ENCODE measurements at places on chromosomes 6 and 20.

GRCh38 chr6:137370871-137371633 lies 123.1 kb downstream of the OLIG3 start:
- no peak for DNase-seq

- DNase-seq = no peak
These were observed 201.3 kb upstream of the DTNBP1 start for GRCh38 chr6:15864038-15864707.

- DNase-seq = no peak
These were observed 6.6 kb downstream of the HTR1E start for GRCh38 chr6:86943819-86944407.

DNA sequence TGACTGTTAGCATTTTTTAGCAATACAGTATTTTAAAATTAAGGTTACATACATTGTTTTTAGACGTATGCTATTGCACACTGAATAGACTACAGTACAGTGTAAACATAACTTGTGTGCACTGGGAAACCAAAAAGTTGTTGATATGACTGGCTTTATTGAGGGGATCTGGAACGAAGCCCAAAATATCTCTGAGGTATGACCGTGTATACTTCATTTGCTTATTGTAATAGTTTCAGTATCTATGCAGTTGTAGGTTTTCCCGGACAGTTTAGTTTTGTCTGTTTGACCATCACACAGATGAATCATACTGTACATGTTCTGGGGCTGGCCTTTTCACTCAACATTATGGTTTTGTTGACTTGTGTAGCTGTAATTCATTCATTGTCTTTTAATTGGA lies 6.9 kb upstream of the ZBTB12 start:
- DNase-seq = no peak

- DNase-seq = no peak
These were observed 145.6 kb upstream of the ESR1 start for GRCh38 chr6:151661928-151662327.

- DNase-seq = no peak
These were observed 7.3 kb downstream of the BPHL start for GRCh38 chr6:3125815-3126214.

- no peak for DNase-seq
These were observed 7.0 kb upstream of the DSE start for GRCh38 chr6:116363759-116364158.

DNA sequence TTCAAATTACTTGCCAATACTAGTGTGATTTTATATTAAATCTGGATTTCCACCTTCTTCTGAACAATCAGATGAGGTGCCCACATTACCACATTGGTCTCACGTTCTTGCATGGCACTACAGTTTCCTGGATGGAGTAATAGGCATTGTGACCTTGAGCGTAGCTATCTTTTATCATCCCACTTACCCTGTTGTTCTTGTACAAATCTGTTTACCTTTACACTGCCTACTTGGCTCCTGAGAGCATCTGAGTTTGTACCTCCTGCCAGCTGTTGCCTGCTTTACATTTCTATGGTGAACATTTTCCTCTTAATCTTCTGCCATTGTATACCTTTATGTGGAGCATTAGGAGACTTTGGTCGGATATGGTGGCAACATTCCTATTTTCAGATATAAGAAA lies 90.7 kb downstream of the AKAP7 start:
- DNase-seq = no peak

- no peak for DNase-seq
These were observed 118.4 kb downstream of the FARS2 start for GRCh38 chr6:5379647-5380242.

GRCh38 chr20:2305479-2305878 lies 9.7 kb downstream of the TGM3 start:
- DNase-seq = no peak

DNA sequence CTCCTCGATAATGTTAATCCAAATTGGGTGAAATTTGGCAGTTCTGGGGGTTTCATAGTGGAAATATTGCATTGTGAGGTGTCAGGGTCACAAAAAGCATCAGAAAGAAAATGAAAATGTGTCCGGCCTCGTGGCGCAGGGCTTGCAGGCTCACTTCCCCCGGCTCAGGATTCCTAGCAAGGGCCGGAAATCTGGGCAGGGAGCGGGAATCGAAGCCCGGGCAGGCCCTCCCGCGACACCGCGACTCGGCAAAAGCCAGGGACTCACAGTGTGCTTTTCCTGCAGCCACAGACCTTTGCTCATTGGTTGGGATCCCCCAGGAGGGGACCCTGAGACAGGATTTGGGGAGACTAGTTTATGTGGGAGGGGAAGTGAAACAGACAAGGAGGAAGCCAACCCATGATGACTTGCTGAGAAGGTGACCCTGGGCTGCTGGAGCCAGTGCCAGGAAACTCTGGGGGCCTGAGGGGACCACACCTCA lies 847 bp upstream of the CD93 start:
- DNase-seq = no peak

- no peak for DNase-seq
These were observed 31.9 kb downstream of the STK35 start for GRCh38 chr20:2133318-2134183.

DNA sequence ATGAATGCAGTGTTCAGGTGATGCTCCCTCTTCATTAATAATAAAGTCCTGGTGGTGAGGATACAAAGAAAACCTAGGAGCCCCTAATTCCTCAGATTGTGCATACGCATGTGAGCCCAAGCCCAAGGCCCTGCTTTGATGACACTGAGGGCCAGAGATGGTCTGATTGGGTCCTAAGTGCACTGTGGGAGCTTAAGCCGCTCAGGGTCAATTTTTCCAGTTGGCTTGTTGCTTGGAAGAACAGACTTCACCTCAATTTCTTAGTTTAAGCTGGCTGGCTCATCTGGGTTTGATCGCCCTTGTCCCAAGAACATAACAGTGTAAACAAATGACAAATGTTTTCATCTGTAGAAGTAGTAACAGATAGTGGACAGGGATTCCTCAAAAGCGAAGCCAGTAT lies 41.4 kb downstream of the INSM1 start:
- DNase-seq = no peak

DNA sequence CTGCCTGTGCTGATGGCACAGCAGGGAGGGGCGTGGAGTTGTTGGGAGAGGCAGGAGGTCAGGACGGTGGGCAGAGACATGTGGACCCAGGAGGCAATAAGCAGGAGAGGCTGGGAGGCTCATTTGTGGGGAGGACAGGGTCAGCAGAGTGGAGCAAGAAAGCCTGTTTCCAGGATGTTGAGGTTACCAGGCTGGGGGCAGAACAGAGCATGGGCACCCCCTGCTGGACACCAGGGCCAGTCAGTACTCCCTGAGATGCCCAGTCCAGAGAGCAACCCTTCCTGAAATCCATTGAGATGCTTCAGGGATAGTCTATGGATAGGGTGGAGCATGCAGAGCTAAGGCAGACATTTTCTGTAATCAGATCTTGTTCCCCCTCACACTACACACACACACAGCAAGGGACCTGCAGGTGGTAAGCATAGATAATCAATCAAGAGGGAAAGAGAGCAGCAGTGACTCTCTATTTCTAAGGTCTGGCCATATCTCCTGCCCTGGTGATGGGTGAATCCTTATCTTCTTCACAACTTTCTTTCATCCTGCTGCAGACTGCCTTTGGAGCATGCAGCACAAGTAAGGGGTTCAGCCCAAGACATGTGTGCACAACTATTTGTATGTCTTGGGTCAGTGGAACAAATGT lies 41.7 kb downstream of the MOCS1 start:
- DNase-seq = no peak

- no peak for DNase-seq
These were observed 114.9 kb upstream of the DST start for GRCh38 chr6:56757588-56757984.

DNA sequence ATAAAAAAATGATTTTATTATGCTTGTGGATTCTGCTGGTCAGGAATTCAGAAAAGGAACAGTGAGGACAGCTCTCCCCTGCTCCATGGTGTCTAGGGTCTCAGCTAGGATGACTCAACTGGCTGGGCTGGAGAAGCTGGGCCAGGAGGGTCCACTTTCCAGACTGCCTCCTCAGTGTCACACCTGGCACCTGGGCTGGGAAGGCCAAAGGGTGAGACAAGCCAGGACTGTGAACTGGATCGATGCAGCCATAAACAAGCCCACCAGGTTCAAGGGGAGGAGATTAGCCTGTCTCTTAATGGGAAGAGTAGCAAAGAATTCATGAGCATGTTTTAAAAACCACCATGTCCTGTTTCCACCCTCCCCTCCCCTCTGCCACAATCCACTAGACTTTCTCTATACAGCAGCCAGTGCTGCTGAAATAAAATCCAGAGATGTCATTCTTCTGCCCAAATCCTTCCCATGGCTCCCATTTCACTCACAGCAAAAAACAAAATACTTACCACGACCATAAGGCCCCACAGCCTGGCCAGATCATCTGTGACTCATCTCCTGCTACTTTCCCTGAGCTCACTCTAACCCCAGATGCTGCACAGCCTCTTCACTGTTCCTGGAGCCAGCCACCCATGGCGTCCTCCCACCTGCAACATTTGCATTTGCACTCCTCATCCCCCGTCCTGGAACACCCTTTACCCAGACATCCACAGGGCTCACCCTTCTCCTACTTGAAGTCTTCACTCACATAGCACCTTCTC lies 13.8 kb downstream of the SPTLC3 start:
- DNase-seq = no peak

- DNase-seq = no peak
These were observed 103.4 kb upstream of the FOXA2 start for GRCh38 chr20:22687676-22688349.

GRCh38 chr6:53032849-53033248 lies 32.4 kb upstream of the FBXO9 start:
- DNase-seq = no peak

GRCh38 chr20:2836035-2836434 lies 4.4 kb downstream of the PCED1A start:
- DNase-seq = no peak

DNA sequence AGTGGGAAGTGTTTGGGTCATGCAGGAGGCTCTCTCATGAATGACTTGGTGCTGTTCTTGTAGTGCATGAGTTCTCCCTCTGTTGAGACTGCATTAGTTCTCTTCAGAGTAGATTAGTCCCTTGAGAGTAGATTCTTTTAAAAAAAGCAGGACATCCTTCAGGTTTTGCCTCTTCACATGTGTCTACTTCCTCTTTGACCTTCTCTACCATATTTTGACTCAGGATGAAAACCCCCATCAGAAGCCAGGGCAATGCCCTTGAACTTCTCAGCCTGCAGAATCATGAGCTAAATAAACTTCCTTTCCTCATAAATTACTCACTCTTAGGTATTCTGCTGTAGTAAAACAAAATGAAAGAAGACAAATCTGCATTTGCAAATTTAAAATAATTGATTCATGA lies 170.3 kb downstream of the CD109 start:
- DNase-seq = no peak

- no peak for DNase-seq
These were observed 20.0 kb downstream of the PNLDC1 start for GRCh38 chr6:159819932-159820640.

DNA sequence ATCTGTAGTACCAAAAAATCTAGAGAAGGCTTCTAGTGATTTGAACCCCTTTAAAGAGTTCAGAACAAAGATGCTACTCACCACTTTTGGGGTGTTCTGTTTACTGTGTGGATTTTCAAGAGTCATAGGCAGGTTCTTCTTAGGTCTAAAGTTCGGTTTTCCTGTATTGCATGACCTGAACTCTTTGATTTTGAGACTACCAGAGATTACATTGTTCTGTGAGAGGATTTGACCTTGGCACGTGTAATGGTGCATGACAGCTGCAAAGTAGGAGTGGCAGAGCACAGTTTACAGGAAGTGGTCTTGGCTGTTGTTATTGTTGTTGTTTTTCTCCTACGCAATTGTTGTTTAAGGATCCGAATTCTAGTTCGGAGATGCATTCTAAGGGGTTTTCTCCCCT lies 592.7 kb downstream of the EPHA7 start:
- DNase-seq = no peak

DNA sequence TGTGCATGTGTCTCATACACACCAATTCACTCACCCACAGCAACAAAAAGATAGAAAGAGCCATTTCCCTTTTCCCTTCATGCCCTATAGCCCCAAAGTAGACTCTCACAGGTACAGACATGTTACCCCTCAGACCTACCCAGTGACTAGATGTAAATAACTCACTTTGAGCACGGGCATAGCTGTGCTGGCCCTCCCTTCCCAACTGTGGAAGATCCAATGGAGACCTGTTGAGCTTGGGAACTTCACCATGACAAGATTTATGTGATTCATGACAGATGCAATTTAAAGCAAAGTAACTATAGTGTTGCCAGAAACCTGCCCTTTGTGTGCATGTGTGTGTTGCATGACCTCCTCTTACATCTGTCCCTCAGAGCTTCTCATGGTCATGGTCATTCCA lies 175.4 kb downstream of the UBE3D start:
- DNase-seq = no peak

GRCh38 chr6:129105035-129105434 lies 222.1 kb downstream of the LAMA2 start:
- no peak for DNase-seq

GRCh38 chr6:30615219-30615957 lies 1.7 kb downstream of the PPP1R10 start:
- no peak for DNase-seq

- DNase-seq = no peak
These were observed 563.8 kb downstream of the COL12A1 start for GRCh38 chr6:74642101-74642500.

GRCh38 chr6:87822011-87822410 lies 120.0 kb upstream of the AKIRIN2 start:
- DNase-seq = no peak

DNA sequence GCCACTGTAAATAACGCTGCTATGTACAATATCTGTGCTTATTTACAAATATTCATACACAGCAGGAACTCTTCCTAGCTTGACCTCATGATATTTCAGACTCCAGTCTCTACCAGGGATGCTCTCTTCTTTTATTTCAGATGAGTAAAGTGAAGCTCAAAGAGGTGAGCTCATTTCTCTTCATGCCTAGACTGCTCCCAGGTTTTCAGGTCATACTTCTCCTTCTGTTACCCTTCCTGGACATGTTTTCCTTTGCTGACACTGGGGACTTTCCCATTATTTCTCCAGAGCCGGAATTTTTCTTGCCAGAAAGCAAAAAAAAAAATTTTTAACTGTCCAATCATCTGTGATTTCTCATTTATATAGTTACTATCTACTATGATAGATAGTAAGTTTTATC lies 147.2 kb upstream of the DST start:
- DNase-seq = no peak

- no peak for DNase-seq
These were observed 48.4 kb upstream of the TOP1 start for GRCh38 chr20:40980106-40980827.

GRCh38 chr6:25169553-25169952 lies 109.6 kb upstream of the CARMIL1 start:
- DNase-seq = no peak

Data from stimulated activated CD4-positive, alpha-beta T cell treated with anti-CD3 and anti-CD28 coated beads, Interleukin-1b, Interleukin-23, amount 100 ng/mL, for 1 hour (primary cell).